Substantia nigra (tissue), 51 donors: ENCODE measurements at places on chromosomes 6 and 20.

DNA sequence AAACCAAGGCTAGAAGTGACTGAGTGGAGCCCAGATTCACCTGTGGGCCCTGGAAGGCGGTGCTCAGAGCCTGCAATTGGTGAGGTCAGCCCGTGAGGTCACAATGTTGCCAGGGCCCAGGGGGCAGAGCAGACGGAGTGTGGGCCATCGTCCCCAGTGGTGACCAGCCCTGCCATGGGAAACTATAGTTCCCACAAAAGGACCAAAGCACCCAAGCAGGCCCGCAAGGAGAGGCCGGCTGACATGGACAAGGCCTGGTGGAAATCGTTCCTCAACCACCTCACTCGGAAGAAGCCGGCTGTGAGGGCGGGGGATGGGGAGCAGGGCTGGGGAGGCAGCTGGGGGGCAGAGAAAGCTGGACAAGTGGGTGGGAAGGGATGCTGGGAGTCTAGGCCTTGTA is at the start of gene C20orf144:
Gene C20orf144, plus strand, starts transcription at position 156 of the 400 bp plus-strand sequence. Its CDS starts 19 bp downstream, at position 175.
- DNase-seq, result no peak

GRCh38 chr6:128303870-128304269 is 216.5 kb downstream of the PTPRK start:
- DNase-seq, result no peak

GRCh38 chr6:14197118-14197517 is 79.5 kb downstream of the CD83 start:
- DNase-seq, result no peak

GRCh38 chr6:27026361-27026760 is 221.1 kb upstream of the PRSS16 start:
- no peak for DNase-seq

- no peak for DNase-seq
These were observed 8.2 kb upstream of the ASCC3 start for GRCh38 chr6:100889351-100889750.

DNA sequence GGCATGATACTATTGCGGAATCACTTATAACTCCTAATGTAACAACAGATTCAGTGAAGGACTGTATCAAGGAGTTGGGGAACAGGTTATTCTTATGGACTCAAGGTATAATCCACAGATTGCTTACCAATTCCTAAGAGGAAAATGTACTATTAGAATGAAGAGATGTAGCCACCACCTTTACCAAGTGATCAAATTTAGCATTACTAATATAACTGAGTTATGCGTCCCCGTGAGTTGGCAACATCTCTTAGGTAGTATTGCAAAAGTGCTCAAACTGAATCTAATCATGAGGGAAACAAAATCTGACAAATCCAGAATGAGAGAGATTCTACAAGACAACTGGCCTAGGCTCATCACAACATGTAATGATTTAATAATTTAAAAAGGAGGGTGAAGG is 777 bp upstream of the SNRNP48 start:
- no peak for DNase-seq

- DNase-seq, result no peak
These were observed 29.3 kb upstream of the SLC23A2 start for GRCh38 chr20:5030348-5031205.

GRCh38 chr20:46438156-46438750 is 31.8 kb upstream of the ELMO2 start:
- DNase-seq, result peak; percentile 47

DNA sequence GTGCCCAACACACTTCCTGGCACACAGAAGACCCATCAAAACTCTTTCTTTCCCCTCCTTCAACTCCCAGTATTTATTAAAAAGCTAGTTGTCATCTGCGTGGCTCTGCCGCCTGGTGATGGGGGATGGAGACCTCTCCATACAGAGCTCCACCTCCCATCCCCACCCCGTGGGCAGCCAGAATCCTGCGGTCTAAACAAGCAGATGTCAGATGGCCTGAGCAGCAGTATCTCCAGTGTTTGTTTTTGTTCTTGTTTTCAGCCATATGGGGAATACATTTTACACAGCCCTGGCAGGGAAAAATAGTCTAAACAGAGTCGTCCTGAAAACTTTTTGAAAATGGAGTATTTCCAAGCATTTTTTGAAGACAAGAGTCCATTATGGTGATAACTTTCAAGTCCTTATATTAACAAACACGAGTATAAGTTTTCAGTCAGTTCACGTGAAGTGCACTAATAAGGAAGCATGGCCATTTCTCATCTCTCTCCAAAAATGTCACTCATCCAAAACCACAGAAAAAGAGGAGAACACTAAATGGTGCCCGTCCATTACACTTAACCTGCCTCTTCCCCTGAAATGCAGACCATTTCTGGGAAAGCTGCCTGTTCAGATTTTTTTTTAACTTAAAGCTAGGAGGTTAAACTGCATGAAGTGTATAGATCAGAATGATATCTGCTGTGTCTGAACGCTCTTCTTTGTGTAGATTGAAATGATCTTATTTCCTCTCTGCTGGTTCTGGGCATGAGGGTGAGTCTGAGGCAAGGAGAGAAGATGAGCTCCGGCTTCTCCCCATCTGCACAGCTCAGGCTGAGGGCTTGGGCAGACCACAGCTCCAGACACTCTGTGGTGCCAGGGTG is 91.0 kb downstream of the TCP11 start:
- DNase-seq, result peak; percentile 37

DNA sequence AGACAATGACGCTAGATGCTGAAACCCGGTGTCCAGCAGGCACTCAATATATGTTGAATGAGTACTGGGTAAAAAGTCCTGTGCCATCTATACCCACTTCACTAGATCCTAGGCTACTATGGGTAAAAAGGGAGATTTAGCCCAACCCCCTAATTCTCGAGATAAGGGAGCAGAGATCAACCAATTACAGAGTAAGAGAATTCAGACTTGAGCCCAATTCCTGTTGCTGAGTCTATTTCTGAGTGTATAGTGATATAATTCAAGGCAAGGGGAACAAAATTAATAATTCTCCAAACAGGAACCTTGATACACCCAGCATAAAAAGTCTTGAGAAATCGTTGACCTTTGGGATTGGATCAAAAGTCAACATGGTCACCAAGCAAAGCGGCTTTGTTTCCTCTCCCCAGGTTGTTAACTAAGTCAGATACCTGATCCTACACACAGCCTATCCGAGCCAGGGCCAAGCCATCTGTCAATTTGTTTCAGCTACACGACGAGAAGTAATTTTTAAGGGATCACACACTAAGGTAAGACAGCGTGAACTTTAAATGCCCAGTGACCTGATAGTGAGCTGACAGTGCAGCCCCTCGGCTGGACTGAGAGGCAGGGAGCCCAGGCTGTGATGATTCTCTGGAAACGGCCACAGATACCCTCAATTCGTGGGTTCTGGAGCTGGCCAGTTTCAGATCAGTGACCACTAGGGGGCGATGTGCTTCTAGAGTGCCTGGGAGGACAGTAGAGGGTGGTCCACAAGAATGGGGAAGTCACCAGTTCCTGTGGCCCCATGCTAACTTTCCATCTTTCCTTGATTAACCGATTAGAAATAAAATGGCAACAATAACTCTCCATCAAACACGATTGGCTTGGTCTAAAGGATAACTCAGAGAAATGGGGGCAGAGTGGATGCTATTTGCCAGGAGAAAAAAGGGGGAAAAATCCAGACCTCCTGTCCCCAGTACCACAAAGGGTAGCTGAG is 46.2 kb downstream of the SLC22A23 start:
- DNase-seq, result peak; percentile 68

DNA sequence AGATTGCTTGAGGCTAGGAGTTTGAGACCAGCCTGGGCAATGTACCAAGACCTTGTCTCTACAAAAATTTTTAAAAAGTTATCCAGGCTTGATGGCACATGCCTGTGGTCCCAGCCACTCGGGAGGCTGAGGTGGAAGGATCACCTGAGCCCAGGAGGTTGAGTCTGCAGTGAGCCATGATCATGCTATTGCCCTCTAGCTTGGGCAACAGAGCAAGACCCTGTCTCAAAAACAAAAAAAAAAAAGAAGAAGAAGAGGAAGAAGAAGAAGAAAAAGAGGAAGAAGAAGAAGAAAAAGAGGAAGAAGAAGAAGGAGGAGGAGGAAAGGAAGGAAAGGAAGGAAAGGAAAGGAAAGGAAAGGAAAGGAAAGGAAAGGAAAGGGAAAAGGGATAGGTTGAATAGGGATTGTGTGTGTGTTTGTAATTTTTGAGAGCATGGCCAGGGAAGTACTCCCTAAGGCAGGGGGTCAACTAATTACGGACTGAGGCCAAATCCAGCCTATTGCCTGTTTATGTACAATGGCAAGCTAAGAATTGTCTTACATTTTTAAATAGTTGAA is 43.0 kb upstream of the ZNF217 start:
- no peak for DNase-seq

- no peak for DNase-seq
These were observed 268.0 kb downstream of the HACE1 start for GRCh38 chr6:104591573-104592334.

- no peak for DNase-seq
These were observed 67.5 kb upstream of the COL21A1 start for GRCh38 chr6:56314683-56315523.

DNA sequence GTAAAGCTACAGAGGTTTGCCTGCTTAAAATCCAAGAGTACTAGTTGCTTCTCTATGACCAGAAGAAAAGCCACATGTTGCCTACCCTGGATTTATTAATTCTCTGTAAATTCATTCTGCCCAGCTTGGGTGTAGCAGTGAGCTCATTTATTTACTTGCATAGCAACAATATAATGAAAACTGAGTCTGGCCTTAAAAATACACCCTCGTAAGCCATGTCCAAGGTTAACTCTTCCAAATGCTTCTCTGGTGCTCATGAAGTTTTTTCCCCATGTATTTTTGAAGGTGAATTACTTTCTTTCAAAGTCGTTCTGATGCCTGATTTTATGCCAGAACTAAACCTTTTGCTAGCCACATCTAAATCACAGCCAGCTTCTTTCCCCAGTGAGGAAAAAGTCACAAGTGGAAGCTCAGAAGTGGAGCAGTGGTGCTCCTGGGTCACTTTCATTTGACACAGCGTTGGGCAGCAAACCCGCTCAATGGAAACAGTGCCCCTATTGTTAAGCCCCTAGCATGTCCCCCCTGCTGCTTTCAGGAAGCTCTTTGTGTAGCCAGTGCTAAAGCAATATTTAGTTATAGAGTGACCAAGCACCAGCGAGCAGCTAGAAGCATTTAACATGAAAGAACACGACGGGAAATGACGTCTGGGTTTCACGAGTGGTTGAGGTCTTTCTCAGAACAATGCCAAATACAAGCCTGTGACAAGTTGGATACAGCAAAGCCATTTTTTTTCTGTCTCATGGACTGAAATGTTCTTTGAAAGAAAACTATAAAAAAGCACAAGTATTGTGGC is 29.8 kb downstream of the NEDD9 start:
- peak; percentile 53 for DNase-seq

- no peak for DNase-seq
These were observed 3.3 kb downstream of the ID1 start for GRCh38 chr20:31608251-31608945.

DNA sequence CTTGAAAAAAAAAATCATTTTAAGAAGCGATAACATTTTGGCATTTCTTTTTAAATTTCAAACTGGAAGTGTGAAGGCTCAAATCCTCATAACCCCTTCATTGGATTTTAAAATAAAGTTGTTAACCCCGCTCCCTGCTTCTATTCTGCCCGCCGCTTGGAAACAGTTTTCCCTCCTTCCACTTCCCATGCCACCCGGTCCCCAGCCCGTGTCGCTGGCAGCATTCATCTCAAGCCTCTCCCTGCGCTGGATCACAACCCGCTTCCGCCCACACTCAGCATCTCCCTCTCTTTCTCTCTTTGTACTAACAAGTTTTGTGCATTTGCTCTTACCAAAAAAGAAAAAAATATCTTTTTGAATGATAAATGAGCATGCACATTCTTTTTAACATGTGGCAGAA is 15.4 kb upstream of the PDE10A start:
- no peak for DNase-seq

GRCh38 chr6:35441642-35442041 is 10.5 kb upstream of the FANCE start:
- no peak for DNase-seq

DNA sequence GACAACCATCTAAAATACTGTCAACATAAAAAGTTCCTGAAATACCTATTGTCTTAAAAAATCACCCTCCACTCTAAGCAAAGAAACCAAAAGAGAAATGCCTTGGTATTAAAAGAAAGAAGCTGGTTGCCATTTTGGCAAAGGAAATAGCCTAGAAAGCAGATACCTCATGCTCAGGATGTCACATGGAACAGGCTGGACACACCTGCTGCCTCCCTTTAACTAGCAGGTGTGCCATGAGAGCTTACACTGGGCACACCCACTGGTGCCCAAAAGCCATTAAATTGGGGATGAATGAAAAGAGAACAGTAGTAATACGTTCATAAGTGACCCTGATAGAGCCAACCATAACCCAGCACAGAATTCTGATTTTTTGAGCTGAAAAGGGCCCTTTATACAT is 1.5 kb downstream of the SLC23A2 start:
- no peak for DNase-seq

DNA sequence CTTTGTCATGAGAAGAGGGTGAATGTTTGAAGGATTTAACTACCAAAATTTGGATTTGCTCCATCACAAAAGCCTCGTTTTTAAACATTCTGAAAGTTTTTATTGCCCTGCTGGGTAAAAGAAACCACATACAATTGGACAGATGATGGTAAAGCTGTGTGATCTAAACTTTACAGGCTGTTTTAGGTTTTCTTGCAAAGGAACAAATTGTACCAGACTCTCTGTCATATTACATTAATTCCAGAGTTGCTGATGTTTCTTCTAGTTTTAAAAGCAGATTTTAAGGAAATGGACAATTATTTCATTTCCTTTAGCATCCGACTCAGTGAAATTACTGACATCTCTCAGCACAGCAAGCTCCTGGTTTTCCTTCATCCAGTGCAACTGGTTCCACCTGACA is 53.2 kb downstream of the CRYBG1 start:
- no peak for DNase-seq

- no peak for DNase-seq
These were observed 72.6 kb upstream of the STXBP5 start for GRCh38 chr6:147131532-147132128.

DNA sequence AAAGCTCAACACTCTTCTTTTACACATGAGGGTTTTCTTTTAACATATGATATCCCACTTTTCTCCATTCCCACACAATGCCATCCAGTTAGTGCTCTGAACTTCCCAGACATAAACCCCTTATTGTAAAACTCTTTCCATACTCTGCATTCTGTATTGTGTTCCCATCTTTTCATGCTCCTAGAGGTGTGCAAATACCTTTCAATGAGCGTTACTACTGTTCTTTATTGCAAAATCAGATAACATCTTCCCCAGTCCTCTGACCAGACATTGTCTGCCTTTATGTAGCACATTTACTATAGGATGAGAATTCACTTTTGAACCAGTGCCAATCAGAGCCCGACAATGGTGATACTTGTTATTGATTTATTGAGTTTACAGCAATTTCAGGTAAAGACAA is 296.2 kb downstream of the GRIK2 start:
- no peak for DNase-seq
